ENCODE measurements at places on chromosomes 3 and 15.

DNA sequence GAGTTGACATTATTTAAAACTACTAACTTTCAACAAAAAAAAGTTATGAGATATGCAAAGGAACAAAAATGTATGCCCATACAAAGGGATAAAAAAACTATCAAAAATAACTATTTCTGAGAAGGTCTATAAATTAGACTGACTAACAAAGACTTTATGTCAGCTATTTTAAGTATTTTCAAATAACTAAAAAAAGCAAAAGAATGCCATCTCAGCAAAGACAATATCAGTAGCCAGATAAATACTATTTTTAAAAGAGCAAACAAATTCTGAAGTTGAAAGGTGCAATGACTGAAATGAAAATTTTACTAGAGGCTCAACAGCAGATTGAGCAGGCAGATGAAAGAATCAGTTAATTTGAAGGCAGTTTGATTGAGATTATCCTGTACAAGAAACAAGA lies 3.6 kb upstream of the STRIT1 start:
- H3K27me3 ChIP-seq: no peaks in the 10 kb centered on the region
- no peak for DNase-seq
- H3K4me1 ChIP-seq: no peaks in the 10 kb centered on the region

DNA sequence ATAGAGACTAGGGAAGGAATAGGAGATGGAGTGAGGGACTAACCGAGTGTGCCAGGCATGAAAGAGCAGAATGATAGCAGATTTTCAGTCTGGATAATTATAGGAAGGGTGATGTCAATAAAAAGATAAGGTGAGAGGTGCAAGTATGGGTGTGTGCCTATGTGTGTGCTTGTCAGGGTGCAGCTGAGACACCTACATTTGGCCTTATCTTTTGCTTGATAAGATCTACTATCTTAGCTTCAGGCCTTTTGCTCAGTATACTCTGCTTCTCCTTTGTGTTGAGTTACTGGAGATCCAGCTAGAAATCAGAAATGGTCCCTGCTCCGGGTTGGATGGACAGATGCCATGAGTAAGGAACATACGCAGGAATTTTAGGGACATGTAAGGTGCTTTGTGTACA lies 17.4 kb downstream of the ARL14 start:
- no peaks in the 10 kb centered on the region for H3K27me3 ChIP-seq
- no peak overlapping the region for H3K4me3 ChIP-seq
- no peak overlapping the region for H3K27ac ChIP-seq
- no peaks in the 10 kb centered on the region for H3K36me3 ChIP-seq
- peaks cover 27% of the 10 kb centered on the region for H3K4me1 ChIP-seq

DNA sequence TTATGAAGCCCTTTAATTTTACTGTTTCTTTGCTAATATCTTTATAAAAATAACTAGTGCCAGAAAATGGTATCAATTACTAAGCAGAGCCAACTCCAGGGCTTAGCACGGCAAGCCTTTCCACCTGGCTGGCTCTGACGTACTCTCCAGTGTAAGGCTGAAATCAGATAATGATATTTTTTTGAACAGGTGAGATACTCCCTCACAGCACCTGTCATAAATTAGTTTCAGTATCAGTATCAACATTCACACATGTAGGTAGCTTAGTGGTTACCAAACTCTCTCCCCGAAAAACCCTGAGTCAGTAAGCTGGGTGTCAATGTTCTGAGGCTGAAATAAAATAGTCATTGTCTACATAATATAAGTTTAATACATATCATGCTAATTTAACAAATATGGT lies 710.1 kb downstream of the SQOR start:
- DNase-seq: no peak
- H3K27ac ChIP-seq: no peak overlapping the region
- no peaks in the 10 kb centered on the region for H3K36me3 ChIP-seq
- no peak overlapping the region for H3K4me3 ChIP-seq
- no peaks in the 10 kb centered on the region for H3K27me3 ChIP-seq

DNA sequence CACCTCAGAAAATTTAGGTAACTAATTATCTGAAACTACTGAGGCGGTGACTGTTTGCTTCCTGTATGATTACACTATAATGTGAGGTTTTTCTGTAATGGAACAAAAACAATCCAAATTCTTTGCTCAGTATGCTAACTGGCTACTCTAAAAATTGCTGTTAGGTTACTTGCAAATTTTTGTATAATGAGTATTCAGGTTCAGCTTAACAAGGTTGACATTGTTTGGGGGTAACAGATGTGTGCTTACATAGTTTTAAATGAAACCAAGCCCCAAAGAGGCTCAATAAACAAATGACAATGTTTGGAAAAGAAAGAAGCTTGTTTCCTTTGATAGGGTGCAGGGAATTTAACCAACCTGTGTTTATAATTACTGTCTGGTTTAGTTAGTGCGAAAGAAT lies 414.5 kb upstream of the MDFIC2 start:
- no peak for DNase-seq
- H3K4me1 ChIP-seq: peaks cover 41% of the 10 kb centered on the region
- H3K4me3 ChIP-seq: no peak overlapping the region
- no peaks in the 10 kb centered on the region for H3K27me3 ChIP-seq
